ENCODE measurements at places on chromosomes 4 and X. TPM values are rescaled to one million over a fixed set of nuclear protein-coding genes. Genes with fewer than 3 reads are reported as not detected.

DNA sequence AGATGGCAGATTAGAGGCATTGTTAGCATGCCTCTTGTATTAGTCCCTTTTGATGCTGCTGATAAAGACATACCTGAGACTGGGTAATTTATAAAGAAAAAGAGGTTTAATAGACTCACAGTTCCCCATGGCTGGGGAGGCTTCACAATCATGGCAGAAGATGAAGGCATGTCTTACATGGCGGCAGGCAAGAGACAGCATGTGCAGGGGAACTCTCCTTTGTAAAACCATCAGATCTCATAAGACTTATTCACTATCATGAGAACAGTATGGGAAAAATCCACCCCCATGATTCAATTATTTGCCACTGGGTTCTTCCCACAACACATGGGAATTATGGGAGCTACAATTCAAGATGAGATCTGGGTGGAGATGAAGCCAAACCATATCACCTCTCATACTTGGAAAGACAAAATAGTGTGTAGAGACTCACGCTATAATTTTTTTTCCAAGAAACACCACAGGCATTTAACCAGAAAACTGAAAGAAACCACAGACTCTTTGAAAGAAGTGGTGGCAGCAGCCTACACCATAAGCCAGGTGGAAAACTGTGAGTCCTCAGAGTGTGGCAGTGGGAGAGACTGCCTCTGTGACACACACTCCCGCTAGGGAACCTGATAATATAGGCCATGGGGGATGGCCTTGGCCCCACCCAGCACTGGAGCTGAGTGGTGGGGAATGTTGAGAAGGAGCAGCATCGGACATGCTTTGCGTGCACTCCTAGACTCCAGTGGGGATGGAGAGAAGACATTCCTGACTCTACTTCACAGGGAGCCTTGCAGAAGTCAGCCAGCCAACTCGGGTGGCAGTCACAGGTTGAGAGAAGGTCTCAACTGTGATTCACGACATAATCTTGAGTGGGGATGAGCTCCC is 51.5 kb downstream of the SLC2A9 start:
- no peak overlapping the region for H3K4me3 ChIP-seq
- no peaks in the 10 kb centered on the region for H3K4me1 ChIP-seq
- H3K27me3 ChIP-seq = no peaks in the 10 kb centered on the region
- H3K36me3 ChIP-seq = no peaks in the 10 kb centered on the region

- H3K36me3 ChIP-seq = no peaks in the 10 kb centered on the region
- no peak overlapping the region for H3K4me3 ChIP-seq
- no peaks in the 10 kb centered on the region for H3K4me1 ChIP-seq
- no peak overlapping the region for H3K27ac ChIP-seq
- no peaks in the 10 kb centered on the region for H3K27me3 ChIP-seq
Observed at GRCh38 chr4:176546975-176547374, 227.2 kb downstream of the SPCS3 start.

The ENPP6 gene
- total RNA-seq = 0.64 TPM

The PDE5A gene
- total RNA-seq = 34.6 TPM

The RPL10 gene
- 2,258 TPM for total RNA-seq

The GAR1 gene
- total RNA-seq = not detected

All from transverse colon (tissue), 4 donors.